Stimulated activated CD8-positive, alpha-beta memory T cell treated with anti-CD3 and anti-CD28 coated beads, Interleukin-7, amount 100 ng/mL, for 4 hours (primary cell): ENCODE measurements at places on chromosomes 16 and 17.

DNA sequence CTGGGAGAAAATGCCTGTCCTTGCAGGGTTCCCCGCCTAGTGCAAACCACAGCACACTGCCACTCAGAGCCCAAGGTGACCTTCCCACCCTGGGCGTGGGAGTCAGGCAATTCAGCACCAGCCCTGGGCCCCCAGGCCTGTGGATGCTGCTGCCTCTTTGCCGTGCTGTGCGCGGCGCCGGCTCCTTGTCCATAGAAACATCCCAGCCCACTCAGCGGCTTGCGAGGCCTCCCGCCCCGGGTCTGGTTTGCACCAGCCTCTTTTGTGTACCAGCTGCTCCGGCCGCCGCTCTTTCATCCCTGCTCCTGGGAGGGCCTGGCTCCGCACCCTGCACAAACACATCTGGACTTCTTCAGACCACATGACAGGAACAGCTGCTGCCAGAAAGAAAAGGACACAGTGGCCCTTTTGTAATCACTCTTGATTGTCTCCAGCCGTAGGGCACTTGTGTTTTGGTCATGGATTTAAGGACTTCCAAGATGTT, 75.4 kb upstream of the SDK2 start:
- DNase-seq = no peak

GRCh38 chr17:16930571-16931317, 41.2 kb downstream of the TNFRSF13B start:
- DNase-seq = no peak

- no peak for DNase-seq
Measured at GRCh38 chr17:76511668-76512365, 10.6 kb upstream of the RHBDF2 start.

DNA sequence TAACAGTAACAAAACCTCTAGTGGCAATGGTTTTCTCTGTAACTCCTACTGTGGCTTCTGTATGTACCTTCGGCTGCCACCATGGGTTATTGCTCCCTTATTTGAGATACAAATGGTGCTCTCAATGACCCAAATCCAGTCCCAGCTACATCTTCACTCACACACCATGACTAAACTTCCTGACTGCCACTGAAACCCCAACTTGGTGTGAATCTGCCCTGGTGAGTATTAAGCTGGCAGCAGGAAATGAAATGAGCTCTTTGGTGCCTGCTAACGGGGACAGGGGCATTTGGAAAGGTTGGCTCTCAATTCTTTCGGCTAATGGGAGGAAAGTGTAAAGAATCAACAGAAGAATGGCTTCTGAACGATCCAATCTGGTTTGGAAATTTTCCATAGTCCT, 7.5 kb upstream of the SLC35B1 start:
- no peak for DNase-seq

DNA sequence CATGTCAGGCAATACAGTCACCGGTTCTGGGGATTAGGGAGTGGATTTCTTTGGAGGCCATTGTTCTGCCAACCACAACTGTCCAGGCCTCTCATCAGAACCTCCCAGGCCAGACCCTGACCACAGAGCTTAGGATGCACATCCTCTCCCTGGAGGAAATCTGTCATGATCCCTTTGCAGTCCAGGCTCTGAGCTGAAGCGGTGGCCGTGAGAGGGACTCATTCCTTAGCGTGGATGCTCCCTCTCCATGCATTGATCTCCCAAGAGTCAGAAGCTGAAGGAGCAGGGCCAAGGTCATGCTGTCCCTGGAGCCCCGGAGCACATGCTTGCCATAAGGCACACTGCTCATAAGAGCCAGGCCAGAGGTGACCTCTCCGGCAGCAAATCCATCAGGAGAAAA, 181.4 kb downstream of the COPRS start:
- no peak for DNase-seq

DNA sequence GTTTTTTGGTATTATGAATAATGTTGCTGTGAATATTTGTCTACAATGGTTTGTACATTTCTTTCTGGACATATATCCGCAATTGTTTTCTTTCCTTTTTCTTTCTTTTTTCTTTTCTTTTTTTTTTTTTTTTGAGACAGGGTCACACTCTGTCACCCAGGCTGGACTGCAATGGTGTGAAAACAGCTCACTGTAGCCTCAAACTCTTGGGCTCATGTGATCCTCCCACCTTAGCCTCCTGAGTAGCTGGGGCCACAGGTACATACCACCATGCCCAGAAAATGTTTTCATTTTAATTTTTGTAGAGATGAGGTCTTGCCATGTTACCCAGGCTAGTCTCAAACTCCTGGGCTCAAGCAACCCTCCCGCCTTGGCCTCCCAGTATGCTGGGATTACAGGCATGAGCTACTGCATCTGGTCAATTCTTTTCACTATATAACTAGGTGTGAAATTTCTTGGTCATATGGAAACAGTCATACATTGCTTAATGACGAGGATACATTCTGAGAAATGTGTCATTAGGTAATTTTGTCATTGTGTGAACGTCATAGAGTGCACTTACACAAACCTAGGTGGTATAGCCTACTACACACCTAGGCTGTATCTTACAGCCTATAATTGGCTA, 15.2 kb downstream of the IL21R start:
- DNase-seq = no peak

- DNase-seq = no peak
Measured at GRCh38 chr17:50863221-50863843, 2.8 kb downstream of the TOB1 start.

DNA sequence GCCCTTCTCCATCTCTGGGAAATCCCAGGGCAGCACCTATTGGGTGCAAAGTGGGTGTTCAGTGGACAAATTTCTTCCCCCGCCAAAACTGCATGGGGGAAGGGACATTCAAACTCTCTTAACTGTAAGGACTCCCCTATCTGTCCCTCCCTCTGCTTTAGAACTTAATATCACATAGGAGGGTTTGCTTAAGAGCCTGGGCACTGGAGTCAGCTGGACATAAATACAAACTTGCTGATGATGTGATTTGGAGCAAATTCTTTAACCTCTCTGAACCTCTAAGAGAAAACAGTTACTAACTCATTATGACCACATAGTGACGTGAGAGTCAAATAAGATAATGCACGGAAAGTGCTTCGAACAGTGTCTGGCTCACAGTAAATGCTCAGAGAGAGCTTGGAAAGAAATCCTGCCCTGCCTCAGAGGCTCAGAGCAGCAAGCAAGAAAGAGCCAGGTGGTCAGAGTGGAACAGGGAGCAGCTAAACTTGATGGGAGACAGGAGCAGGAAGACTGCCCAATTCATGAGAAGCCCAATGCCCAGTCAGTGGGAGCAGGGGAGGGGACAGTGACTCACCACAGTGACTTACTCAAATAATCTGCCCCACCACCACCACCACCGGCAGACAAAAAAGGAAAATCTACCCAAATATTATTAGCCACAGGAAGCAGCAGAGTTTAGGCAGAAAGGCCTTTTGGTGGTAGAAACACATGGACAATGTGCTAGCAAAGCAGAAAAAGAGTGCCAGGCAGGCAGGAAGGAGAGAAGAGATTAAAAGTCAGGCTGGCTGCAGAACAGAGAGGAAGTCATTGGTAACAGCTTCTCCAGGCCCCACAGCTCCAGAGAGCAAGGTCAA, 23.9 kb upstream of the CCL1 start:
- DNase-seq = no peak

GRCh38 chr17:35750526-35751395, 2.3 kb downstream of the GAS2L2 start:
- DNase-seq = no peak

- DNase-seq = no peak
Measured at GRCh38 chr17:55259684-55260111, 5.1 kb upstream of the HLF start.

GRCh38 chr16:83475108-83475507, 332.7 kb upstream of the HSBP1 start:
- no peak for DNase-seq

DNA sequence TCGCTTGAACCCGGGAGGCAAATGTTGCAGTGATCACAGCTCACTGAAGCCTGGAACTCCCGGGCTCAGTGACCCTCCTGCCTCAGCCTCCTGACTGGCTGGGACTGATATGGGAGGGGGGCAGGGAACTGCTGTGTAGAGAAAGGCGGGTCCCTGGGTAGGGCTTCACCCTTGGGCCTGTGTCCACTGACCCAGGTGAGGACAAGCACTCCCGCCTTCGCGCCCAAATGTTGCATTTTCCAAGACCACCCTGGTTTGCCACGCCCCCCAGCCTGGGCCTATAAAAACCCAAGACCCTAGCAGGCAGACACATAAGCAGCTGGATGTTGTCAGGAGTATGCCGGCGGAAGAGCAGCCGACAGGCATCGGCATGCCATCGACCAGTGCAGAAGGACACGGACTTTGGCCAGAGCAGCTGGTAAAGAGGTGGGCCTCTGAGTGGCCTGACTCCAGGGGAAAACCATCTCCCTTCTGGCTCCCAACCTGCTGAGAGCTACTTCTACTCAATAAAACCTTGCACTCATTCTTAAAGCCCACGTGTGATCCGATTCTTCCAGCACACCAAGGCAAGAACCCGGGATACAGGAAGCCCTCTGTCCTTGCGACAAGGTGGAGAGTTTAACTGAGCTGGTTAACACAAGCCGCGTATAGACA, 19.1 kb downstream of the SMYD4 start:
- DNase-seq = no peak

DNA sequence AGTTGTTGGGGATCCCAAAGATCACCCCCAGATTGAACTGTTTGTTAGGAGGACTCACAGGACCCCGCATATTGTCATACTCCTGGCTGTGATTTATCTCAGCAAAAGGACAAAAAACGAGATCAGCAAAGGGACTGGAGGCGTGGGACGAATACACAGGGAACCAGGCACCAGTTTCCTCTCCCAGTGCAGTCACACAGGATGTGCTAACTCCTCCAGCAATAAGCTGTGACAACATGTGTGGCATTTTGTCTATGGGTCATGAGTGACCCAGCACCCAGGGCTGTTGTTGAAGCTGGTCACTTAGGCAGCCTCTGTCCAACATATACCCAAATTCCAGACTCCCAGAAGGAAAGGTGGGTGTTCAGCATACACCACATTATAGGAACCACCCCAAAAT, 60.9 kb downstream of the CPPED1 start:
- no peak for DNase-seq

- no peak for DNase-seq
Measured at GRCh38 chr16:47578573-47578972, 117.4 kb downstream of the PHKB start.
